ENCODE measurements at places on chromosomes 13 and 19. TPM values are rescaled to one million over a fixed set of nuclear protein-coding genes. Genes with fewer than 3 reads are reported as not detected.

PSG11 gene
- not detected for total RNA-seq

CYP4F2 gene
- not detected for total RNA-seq

APLP1 gene
- total RNA-seq: not detected

DNA sequence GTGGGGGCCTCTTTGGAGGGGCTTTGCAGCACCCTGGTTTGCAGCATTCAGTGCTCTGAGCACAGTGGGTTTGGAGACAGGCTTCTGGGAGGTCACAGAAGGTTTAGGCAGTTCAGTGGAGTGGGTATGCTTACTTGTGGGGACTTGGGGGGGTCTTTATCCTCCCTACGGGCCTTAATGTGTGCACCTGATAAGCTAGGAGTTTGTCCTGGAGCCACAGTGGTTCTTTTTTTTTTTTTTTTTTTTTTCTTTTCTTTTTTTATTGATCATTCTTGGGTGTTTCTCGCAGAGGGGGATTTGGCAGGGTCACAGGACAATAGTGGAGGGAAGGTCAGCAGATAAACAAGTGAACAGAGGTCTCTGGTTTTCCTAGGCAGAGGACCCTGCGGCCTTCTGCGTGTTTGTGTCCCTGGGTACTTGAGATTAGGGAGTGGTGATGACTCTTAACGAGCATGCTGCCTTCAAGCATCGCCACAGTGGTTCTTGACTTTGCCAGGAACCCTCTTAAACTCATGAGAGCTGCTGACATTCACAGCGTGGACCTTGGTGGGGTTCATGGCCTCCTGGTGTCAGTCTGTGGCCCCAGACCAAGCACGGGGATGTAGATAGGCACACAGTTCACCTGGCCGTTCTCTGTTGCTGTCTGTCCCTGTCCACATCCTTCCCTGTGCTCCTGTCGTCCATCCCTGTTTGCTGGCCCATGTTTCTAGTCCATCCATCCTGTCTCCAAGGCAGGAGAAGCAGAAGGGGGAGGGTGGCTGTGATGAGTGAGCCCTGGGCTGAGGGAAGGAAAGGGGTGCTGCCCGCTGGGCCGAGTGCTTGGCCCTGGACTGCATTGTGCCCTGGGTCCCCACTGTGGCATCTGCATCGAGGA, 2.7 kb downstream of the EGLN2 start:
- H3K27ac ChIP-seq: peak overlapping the region; percentile 53
- H3K36me3 ChIP-seq: peaks cover 11% of the 10 kb centered on the region
- no peak for DNase-seq
- peaks cover 78% of the 10 kb centered on the region for H3K4me1 ChIP-seq
- H3K4me3 ChIP-seq: peak overlapping the region; percentile 99

DNA sequence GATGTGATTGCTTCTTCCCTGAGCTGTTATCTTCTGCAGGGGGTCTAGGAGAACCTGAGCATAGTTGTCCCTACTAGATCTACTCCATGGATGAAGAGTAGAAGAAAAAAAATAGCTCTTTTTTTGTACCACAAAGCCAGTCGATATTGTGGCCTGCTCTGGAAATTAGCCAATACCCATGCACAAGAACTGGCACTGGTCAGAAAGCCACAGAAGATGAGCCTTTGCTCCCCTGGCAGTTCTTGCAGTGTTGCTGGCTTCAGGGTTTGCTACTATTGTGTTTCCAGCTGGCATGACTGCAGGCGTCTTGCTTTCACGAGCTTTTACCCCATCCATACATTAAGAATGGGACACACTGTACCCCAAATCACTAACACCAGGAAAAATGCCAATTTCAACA, 547.7 kb upstream of the KLF12 start:
- H3K27ac ChIP-seq: no peak overlapping the region
- no peak overlapping the region for H3K4me3 ChIP-seq
- no peaks in the 10 kb centered on the region for H3K27me3 ChIP-seq
- no peaks in the 10 kb centered on the region for H3K4me1 ChIP-seq
- H3K36me3 ChIP-seq: no peaks in the 10 kb centered on the region

- DNase-seq: no peak
- no peak overlapping the region for H3K4me3 ChIP-seq
- peaks cover 17% of the 10 kb centered on the region for H3K4me1 ChIP-seq
- H3K36me3 ChIP-seq: no peaks in the 10 kb centered on the region
- H3K27ac ChIP-seq: no peak overlapping the region
These were observed 3.8 kb downstream of the GARIN5B start for GRCh38 chr19:55358943-55359908.

- no peak overlapping the region for H3K27ac ChIP-seq
- H3K27me3 ChIP-seq: no peaks in the 10 kb centered on the region
- no peak for DNase-seq
- H3K4me1 ChIP-seq: no peaks in the 10 kb centered on the region
- H3K36me3 ChIP-seq: no peaks in the 10 kb centered on the region
These were observed 122.5 kb downstream of the GPC5 start for GRCh38 chr13:91520952-91521351.

DNA sequence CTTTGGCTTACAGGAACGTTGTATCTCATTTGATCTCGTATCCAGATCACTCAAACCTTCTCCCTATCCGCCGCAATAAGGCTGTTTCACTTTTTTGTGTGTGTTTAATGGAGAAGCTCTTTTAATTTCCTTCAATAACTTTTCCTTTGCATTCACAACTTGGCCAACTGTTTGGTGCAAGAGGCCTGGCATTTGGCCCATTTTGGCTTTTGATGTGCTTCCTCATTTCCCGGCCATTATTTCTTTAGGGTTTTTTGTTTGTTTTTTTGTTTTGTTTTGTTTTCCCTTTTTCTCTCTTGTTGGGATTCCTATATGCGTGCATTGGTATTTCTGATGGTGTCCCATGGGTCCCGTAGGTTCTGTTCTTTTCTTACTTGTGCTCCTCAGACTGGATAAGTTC, 6.1 kb upstream of the UPF3A start:
- H3K4me3 ChIP-seq: no peak overlapping the region
- no peaks in the 10 kb centered on the region for H3K27me3 ChIP-seq
- H3K27ac ChIP-seq: no peak overlapping the region
- peaks cover 7% of the 10 kb centered on the region for H3K4me1 ChIP-seq

GRCh38 chr13:37076818-37077217, 17.3 kb upstream of the SUPT20H start:
- H3K4me3 ChIP-seq: no peak overlapping the region
- no peaks in the 10 kb centered on the region for H3K27me3 ChIP-seq
- no peaks in the 10 kb centered on the region for H3K36me3 ChIP-seq
- no peak overlapping the region for H3K27ac ChIP-seq

DNA sequence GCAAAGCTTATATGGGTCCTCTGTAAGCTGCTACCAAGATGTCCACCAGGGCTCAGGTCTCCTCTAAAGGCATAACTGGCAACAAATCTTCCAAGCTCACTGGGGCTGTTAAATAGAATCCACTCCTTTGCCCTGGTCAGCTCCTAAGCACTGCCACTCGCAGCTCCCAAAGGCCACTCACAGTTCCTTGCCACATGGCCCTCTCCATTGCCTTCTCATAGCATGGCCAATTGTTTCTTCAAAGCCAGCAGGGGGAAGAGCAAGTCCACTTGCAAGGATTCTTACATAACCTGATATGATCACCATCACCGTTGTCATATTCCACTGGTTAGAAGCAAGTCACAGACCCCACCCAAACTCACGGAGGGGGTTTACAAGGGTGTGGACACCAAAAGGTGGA, 199.5 kb downstream of the SUCLA2 start:
- H3K27ac ChIP-seq: no peak overlapping the region
- no peak for DNase-seq
- no peaks in the 10 kb centered on the region for H3K4me1 ChIP-seq

DNA sequence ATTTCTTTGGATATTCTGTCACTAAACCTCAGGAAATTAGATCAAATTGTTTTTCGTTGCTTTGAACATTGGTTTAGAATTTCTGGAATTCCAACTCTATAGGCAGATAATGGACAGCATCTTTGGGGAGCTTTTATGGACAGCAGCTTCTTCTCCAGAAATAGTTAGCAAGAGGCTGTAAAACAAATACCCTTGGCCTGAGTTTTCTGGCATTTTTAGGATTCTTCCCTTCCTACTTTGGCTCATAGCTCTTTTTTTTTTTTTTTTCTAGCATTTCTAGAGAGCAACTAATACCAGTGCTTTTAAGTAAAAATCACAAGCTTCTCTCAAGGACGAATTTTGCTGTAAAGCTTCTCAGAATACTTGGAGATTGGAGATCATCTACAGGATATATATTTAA, 169.8 kb upstream of the SPRY2 start:
- no peaks in the 10 kb centered on the region for H3K27me3 ChIP-seq
- DNase-seq: no peak
- H3K4me1 ChIP-seq: no peaks in the 10 kb centered on the region
- H3K36me3 ChIP-seq: no peaks in the 10 kb centered on the region

- H3K36me3 ChIP-seq: no peaks in the 10 kb centered on the region
- peak overlapping the region; percentile 90 for H3K27ac ChIP-seq
- H3K27me3 ChIP-seq: no peaks in the 10 kb centered on the region
- peak overlapping the region; percentile 30 for H3K4me3 ChIP-seq
- DNase-seq: no peak
These were observed 6.4 kb downstream of the AXL start for GRCh38 chr19:41225238-41226052.

All from esophagus squamous epithelium (tissue), 5 donors.